DMS153 (cell line): ENCODE measurements at places on chromosomes 6 and 20.

- no peak for DNase-seq
Observed at GRCh38 chr6:137044366-137045221, at the start of gene IL20RA. TSS of gene IL20RA (minus strand) at chr6:137044965. CDS start at chr6:137044728, 237 bp downstream.

DNA sequence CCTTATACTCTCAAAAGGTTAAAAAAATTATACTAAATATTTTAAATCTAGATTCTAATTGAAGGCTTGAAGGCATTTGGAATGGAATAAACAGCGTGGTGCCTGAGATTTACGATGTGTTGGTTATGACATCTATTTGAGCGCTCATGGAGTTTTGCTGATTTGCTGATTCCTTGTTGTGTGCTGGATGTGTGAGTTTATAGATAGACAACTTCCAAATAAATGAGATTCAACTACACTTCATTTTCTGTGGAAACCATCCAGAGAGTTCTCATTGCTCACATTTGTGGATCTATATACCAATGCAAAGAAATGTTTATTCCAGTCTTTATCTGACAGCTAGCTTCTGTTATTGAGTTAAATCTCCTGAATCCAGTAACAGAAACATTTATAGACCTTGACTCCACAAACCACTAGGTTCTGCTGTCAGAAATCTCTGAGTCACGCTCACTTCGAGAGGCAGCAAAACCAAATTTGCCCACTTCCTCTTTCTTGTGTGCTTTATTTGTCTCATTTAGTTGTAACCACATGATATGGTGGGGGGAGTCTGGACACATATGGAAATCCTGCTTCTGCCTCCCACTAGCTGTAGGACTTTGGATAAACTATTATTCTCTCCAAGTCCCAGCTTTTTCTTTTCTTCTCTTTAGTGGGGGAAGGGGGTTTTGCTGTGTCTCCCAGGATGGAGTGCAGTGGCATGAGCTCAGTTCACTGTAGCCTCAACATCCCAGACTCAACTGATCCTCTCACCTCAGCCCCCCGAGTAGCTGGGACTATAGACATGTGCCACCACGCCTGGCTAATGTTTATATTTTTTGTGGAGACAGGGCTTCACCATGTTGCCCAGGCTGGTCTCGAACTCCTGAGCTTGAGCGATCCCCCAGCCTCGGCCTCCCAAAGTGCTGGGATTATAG lies 54.5 kb downstream of the IPCEF1 start:
- DNase-seq: no peak

GRCh38 chr6:24749297-24749696 lies 25.4 kb upstream of the GMNN start:
- no peak for DNase-seq

DNA sequence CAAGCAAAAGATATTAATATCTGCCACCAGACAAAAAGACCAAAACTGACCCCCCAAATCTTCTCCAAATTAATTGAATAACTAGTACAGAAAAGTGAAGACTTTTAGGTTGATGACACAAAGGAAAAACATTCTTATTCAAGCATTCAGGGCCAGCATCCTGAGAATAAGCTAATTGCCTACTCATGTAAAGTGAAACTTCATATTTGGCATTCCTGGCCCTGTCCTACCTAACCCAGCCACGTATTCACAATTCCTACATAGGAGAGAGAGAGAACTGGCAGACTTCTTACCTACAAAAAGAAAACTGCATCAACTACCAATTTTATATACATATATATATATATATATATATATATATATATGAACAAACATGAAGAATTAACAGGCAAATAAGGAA lies 4.9 kb upstream of the ASCC3 start:
- DNase-seq: no peak

DNA sequence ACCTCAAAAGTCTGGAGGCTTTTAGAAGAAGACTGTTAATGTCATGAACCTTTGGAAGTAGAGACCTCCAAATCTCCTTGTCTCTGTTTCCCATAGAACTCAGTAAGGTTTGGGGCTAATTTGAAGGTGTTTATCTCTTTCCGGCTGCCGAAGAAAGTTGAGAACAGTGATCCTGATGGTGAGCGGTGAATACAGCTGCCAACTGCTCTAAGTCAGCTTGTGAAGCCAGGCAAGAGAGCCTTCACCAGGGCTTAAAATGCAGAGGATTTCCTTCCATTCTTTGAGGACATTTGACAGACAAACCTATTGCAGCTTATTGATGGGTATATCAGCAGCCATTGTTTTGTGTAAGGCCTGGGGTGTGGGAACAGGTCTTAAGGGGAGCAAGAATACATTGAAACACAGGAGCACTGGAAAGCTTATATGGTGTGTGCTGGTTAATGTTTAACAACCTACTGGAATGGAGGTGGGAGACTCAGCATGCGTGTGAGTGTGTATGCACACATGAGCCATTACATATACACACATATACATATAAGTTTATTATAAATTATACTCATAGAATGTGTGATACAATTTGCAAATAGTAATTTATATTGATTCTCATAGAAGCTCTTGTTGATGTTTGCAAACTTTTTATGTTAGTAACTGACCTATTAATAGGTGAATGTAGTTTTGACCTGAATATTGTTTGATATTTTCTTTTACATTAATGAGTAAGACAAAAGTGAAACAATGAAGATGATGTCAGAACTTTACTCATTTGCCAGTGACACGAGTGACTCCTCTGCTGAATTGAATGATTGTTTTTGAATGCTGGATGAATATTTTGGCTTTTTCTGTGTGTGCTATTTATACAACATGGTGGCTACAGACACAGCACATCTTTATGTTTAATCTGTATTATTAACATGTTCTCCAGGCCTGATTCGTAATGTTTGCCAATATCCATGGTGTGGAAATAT lies 18.1 kb downstream of the PLEKHG1 start:
- no peak for DNase-seq

- no peak for DNase-seq
Observed at GRCh38 chr6:94196891-94197290, 777.5 kb upstream of the EPHA7 start.

DNA sequence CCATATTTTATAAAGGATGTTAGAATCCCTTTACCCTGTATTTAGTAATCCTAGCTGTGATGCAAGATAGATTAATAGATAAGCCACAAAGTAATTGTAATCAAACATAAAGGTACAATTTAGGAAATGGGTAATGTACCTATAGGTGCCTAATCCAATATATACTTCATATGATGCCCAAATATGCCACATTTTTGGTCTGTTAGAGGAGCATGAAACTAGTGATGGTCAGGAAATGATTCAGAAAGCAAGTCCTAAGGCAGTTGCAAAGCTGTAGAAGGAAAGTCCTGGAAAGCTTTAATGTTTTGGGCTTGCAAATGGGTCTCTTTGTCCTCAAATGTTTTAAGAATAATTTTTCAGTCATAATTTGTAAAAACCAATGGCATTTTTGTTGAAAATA lies 76.6 kb upstream of the PTPRK start:
- DNase-seq: no peak

GRCh38 chr20:13784271-13784892 lies 337 bp downstream of the ESF1 start:
- DNase-seq: no peak

DNA sequence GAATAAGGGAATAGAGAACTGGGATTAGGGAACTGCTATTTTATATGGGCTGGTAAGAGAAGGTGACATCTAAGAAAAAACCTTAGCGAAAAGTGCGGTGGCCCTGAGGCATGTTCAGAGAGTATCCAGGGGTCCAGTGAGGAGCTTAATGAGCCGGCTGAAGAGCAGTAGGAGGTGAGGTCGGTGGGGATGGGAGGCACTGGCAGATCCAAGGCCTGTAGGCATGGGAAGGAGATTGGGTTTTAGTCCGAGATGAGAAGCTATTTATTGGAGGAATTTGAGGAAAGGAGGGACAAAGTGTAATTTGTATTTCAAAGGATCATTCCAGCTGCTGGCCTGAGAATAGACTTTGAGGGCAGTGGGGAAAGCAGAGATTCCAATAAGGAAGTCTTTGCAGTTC lies 123.8 kb downstream of the QKI start:
- no peak for DNase-seq
